NCI-H460 (cell line): ENCODE measurements at places on chromosomes 12 and 14. TPM values are rescaled to one million over a fixed set of nuclear protein-coding genes. Genes with fewer than 3 reads are reported as not detected.

Gene RERGL
- not detected in 2 replicates for total RNA-seq

GRCh38 chr12:63995512-63995911, 151.0 kb downstream of the SRGAP1 start:
- no peak for DNase-seq

Gene MFAP5
- not detected in 2 replicates for total RNA-seq

- DNase-seq, result no peak
Observed at GRCh38 chr14:51564460-51564859, 87.2 kb upstream of the FRMD6 start.

DNA sequence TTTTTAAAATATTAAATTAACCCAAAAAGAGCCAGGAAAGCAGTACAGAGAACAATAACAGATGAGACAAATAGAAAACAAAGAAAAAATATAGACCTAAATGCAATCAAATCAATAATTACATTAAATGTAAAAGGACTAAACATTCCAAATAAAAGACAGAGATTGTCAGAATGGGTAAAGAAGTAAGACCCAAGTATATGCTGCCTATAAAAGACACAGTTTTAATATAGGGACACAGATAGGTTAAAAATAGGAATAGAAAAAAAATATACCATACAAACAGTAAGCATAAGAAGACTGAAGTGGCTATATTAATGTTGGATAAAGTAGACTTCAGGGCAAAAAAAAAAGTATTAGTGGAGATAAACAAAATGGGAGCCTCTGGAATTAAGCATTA, 163.1 kb upstream of the BCL2L14 start:
- DNase-seq, result no peak

- no peak for DNase-seq
Observed at GRCh38 chr14:57943541-57943940, 77.6 kb upstream of the SLC35F4 start.
